Neural progenitor cell (in vitro differentiated cells): ENCODE measurements at places on chromosomes 7 and 10. TPM values are rescaled to one million over a fixed set of nuclear protein-coding genes. Genes with fewer than 3 reads are reported as not detected.

- no peak for DNase-seq
Measured at GRCh38 chr7:37315772-37316715, 132.6 kb downstream of the ELMO1 start.

SFMBT2 gene
- total RNA-seq = 1.8 and 2.6 TPM in 2 replicates

LRRN3 gene
- total RNA-seq = 1.7 and 2.4 TPM in 2 replicates

ERCC6 gene
- total RNA-seq = 8.5 and 10.5 TPM in 2 replicates

OR13A1 gene
- total RNA-seq = 0.93 and 1.5 TPM in 2 replicates

DNA sequence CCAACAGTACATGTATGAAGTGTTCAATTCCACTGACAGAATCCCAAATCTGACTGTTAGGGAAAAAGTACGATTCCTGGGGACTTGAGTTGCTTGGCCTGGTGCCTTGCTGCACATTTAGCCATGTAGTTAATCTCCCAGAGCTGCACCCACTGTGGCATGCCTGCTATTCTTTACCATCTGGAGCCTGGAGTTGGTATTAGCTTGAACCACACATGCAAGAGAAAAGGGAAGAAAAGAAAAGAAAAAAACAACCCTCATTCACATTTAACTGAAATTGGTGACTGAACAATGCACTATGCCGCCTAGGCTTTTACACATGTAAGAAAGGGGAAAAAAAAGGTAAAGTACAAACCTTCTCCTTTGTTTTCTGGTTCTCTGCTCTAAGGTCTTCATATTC is 26.1 kb downstream of the SHTN1 start:
- peak; percentile 45 for DNase-seq

GRCh38 chr10:317271-317769 is 182.1 kb downstream of the ZMYND11 start:
- DNase-seq = no peak

GRCh38 chr7:4837041-4837802 is 24.6 kb downstream of the PAPOLB start:
- DNase-seq = no peak

DNA sequence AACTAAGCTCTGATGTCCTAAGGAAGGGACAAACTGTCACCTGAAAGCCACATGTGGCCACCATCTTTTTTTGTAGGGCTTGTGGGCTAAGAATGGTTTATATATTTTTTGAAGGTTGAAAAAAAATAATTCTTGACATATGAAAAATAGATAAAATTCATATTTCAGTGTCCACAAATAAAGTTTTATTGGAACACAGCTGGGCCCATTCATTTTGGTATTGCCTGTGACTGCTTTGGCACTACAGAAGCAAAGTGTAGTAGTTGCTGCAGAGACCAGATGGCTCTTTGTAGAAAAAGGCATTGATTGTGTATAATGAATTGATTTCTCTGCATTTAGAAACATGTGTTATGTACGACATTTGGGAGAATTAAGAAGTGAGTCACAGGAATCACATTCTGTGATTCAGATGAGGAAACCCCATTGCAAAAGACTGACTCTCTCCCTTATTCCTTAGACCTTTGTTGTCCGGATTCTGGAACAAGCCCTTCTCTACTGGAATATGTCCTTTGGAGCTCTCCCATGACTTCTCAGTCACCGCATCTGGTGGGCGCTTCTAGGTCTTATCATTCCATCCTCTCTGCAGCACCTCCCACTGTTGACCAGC is 438.7 kb downstream of the LRMDA start:
- DNase-seq = no peak

LMBR1 gene
- total RNA-seq = 42.0 and 58.1 TPM in 2 replicates

DNA sequence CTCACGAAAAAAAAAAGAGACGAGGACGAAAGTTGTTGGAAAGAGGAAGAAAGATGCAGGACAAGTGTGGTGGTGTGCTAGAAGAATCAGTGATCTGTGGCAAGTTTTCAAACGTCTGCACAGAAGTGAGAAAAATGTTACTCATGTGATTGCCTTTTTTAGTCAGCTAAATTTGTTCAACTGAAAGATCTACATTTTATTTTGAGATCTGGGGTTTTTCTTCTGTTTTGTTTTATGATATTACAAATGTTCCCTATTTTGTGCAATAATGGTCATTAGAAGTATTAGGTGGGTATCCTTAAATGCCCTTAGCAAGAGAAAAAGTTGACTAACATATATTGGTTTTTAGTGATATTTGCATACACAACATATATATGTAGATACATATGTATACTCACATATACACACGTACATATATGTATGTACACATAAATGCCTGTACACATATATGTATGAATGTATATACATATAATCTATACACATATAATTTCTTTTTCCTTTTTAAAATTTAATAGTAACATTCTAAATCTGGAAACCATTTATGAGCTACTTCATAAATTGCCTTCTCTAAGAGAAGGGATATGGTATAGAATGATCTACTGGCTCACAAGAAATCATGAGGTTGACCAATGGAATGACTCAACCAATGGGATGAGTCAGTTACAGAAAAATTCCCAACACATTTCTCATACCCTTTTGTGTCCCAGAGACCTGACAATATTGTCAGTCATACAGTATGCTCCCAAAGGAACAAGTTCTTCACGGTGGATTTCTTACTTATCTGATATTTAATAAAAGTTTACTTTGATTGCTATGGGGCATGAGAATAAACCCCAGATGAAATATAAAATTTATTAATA is 38.4 kb downstream of the SLC39A12 start:
- no peak for DNase-seq

LIPA gene
- 15.5 and 18.9 TPM in 2 replicates for total RNA-seq

DNA sequence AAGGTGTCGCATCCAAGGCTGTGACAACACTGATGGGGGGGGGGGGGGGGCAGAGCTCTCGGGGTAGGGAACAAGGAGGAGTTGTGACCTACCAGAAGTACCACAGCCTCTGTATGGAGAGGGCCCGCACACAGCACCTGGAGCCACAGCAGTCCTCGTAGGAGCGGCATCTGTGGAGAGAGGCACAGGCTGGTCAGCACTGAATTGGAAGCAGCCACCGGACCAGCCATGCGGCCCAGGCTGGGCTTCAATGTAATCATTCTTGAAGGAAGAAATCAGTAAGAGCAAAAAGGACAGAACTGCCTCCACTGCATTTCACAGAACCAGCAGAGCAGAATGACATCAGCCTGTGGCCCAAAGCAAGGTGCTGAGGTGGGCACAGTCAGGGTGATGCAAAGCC is 74.8 kb downstream of the VOPP1 start:
- DNase-seq = no peak

PDE6C gene
- not detected in 2 replicates for total RNA-seq

CCDC3 gene
- total RNA-seq = 0.87 TPM in 1 of 2 replicates, not detected in the other

DNA sequence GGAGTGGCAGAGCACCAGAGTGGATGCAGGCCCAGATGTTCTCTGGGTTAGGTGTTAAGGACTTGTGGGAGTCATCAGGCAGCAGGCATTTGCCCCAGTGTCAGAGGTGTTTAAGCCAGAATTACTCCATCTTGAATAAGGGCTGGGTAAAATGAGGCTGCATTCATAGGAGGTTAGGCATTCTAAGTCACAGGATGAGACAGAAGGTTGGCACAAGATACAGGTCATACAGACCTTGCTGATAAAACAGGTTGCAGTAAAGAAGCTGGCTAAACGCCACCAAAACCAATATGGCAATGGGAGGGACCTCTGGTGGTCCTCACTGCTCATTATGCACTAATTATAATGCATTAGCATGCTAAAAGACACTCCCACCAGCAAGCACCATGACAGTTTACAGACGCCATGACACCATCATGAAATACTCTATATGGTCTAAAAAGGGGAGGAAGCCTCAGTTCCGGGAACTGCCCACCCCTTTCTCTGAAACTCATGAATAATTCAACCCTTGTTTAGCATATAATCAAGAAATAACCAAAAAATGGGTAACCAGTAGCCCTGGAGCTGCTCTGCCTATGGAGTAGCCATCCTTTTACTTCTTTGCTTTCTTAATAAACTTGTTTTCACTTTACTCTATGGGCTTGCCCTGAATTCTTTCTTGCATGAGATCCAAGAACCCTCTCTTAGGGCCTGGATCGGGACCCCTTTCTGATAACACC is 882 bp upstream of the LRRC61 start:
- no peak for DNase-seq

XRCC2 gene
- 30.0 and 51.6 TPM in 2 replicates for total RNA-seq

SEMA3A gene
- 69.5 and 134 TPM in 2 replicates for total RNA-seq

TAS2R41 gene
- not detected in 2 replicates for total RNA-seq

- DNase-seq = no peak
Measured at GRCh38 chr10:93149761-93150160, 76.1 kb downstream of the CYP26A1 start.

GRCh38 chr10:98642281-98642680 is 195.5 kb upstream of the HPS1 start:
- no peak for DNase-seq

SP4 gene
- total RNA-seq = 42.3 and 49.0 TPM in 2 replicates

INA gene
- total RNA-seq = 9.7 and 9.8 TPM in 2 replicates

PBLD gene
- total RNA-seq = 3.2 and 5.8 TPM in 2 replicates

GRCh38 chr7:130994378-130995115 is 260.5 kb upstream of the KLF14 start:
- DNase-seq = no peak
